ENCODE measurements at places on chromosomes 11 and 22.

DNA sequence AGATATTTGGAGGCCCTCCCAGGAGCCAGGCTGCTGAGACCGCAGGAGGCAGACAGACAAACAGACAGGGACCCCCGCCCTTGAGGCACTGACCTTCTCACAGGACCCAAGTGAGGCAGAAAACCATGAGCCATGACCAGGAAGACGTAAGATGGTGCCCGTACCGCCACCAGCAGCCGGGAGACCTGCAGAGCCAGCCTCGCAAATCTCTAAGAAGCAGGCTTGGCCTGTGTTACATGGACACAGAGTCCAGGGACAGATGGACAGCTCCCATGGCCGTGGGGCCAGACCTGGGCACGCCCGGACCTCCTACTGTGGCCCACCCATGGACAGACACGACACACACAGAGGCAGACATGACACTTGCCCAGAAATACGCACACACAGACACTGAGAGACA, 30.7 kb upstream of the TOLLIP start:
- H3K27ac ChIP-seq: no peak overlapping the region
- H3K27me3 ChIP-seq: no peaks in the 10 kb centered on the region
- H3K4me3 ChIP-seq: no peak overlapping the region
- peaks cover 10% of the 10 kb centered on the region for H3K4me1 ChIP-seq
- no peaks in the 10 kb centered on the region for H3K36me3 ChIP-seq
- peak; percentile 9 for DNase-seq

- DNase-seq: no peak
- H3K4me3 ChIP-seq: no peak overlapping the region
- H3K27ac ChIP-seq: no peak overlapping the region
- H3K36me3 ChIP-seq: no peaks in the 10 kb centered on the region
- no peaks in the 10 kb centered on the region for H3K4me1 ChIP-seq
Measured at GRCh38 chr11:125935056-125935455, 10.8 kb upstream of the VSIG10L2 start.

GRCh38 chr11:126317432-126317755, 13.5 kb downstream of the DCPS start:
- no peak overlapping the region for H3K4me3 ChIP-seq
- no peaks in the 10 kb centered on the region for H3K36me3 ChIP-seq
- H3K4me1 ChIP-seq: peaks cover 3% of the 10 kb centered on the region
- peak overlapping the region; percentile 60 for H3K27ac ChIP-seq
- no peaks in the 10 kb centered on the region for H3K27me3 ChIP-seq

DNA sequence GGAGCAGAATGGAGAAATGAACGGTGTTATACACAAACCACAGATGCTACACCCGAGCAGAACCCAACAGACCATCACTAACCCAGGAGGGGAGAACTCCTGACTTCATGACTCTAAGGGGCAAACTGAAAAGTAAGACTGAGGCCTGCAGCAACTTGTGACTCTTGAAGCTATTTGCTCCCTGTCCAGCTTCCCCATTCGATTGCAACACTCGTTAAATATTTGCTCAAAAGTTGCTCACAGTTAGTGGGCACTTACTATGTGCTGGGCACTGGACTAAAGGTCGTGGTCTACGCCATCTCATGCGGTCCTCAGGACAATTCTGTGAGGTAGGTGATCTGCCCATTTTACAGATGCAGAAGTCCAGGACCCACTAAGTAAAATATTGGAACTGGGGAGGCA, 9.5 kb upstream of the ADA2 start:
- H3K36me3 ChIP-seq: no peaks in the 10 kb centered on the region
- no peak overlapping the region for H3K27ac ChIP-seq
- H3K4me3 ChIP-seq: no peak overlapping the region
- no peaks in the 10 kb centered on the region for H3K27me3 ChIP-seq
- H3K4me1 ChIP-seq: no peaks in the 10 kb centered on the region

DNA sequence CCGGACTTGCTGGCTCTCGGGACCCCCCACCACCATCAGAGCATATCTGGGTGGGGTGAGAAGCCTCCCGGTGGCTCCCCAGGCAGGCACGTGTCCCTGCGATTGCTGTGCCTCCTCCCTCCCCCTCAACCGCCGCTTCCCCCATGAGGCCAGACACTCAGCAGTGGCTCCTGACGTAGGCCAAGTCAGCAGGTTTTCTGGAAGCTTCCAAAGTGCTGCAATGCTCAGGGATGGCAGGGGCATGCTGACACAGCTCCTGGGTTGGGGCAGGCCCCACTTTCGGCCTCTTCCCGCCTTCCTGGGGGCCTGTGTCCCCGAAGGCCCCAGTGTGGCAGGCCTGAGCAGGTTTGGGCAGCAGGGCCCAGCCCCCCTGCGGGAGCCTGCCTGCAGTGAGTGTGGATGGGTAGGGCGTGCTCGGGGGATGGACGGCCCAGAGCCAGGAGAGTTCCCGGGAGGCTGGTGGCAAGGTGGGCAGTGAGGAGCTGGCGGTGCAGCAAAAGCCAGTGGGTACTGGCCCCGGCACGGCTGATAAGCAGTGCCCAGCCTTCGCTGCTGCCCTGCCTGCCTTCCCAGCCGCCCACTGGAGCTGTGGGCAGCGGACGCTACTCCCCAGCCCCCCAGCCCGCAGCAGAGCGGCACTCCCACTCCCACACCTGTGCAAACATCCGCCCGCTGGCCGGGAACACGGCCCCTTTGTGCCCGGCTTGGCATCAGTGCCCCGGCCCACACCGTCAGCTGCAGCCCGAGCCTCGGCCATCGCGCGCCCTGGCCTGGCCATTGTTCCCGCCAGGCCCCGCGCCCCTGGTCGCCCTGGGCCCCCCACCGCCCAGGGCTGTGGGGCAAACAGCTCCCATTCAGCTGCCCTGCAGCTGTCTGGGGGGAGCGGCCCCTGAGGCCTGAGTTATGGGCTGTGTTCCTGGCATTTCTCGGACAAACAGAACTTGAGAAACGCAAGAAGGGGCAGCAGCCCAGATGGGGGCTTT, 125.0 kb downstream of the KCNQ1OT1 start:
- DNase-seq: peak; percentile 44
- no peaks in the 10 kb centered on the region for H3K27me3 ChIP-seq
- H3K27ac ChIP-seq: no peak overlapping the region
- H3K4me1 ChIP-seq: peaks cover 9% of the 10 kb centered on the region

DNA sequence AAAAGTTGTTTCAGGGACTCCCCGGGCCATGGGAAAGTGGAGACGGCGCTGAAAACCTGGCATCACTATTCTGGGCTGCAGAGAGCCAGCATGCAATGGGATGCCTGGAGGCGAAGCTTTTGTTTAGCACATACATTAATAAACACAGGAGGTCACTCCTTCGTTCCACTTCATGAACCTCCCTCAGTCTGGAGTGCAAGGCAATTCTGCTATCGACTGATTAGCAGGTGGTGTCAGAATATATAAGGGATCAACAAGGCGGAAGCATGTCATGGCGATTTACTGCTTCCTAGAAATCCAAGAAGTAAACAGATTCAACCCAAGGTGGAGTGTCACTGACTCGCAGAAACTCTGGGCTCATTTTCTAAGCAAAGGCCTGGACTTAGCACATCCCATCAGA, 45.4 kb upstream of the MN1 start:
- no peak overlapping the region for H3K4me3 ChIP-seq
- DNase-seq: no peak
- H3K36me3 ChIP-seq: no peaks in the 10 kb centered on the region
- H3K27me3 ChIP-seq: no peaks in the 10 kb centered on the region

DNA sequence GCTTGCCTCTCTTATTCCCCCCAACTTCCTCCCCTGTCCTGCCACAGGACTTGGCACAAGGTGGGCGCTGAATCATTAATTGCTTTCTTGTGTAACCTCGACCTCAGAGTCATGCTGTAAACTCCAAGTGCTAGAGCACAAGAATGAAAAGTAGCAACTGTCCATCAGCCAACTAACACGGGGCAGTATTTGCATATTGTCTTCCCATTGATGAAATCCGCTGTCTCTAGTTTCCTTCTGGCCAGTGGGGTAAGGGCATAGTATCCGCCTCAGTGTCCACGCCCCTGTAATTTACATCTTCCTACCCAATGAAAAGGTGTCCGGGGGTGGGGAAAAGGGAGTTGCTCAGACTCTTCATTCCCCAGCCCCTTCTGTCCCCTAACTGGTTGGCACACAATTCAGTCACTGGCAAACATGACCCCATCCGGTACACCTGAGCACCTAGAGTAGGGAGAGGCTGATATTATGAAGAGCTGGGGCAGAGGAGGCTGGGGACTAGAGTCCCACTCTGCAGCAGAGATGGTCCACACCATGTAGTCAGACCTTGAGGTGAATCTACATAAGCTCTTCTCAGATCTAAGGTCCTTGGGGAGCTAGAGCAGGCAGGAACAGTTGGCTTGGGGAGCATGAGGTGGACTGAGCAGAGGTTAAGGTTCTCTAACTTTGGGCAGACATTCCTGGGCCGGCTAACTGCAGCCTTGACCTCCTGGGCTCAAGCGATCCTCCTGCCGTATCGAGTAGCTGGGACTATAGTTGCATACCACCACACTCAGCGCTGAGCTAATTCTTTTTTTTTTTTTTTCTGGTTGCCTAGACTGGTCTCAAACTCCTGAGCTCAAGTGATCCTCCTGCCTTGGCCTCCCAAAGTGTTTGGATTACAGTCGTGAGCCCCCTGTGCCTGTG, 6.8 kb upstream of the GGA1 start:
- peak overlapping the region; percentile 64 for H3K27ac ChIP-seq
- peak; percentile 80 for DNase-seq
- H3K36me3 ChIP-seq: no peaks in the 10 kb centered on the region
- H3K4me3 ChIP-seq: no peak overlapping the region

- DNase-seq: no peak
- H3K27me3 ChIP-seq: no peaks in the 10 kb centered on the region
- H3K27ac ChIP-seq: no peak overlapping the region
- H3K4me1 ChIP-seq: no peaks in the 10 kb centered on the region
Measured at GRCh38 chr11:41659985-41660384, 200.5 kb upstream of the LRRC4C start.

GRCh38 chr11:128809128-128809527, 58.0 kb downstream of the KCNJ1 start:
- no peak for DNase-seq
- H3K4me3 ChIP-seq: no peak overlapping the region
- no peaks in the 10 kb centered on the region for H3K27me3 ChIP-seq
- H3K27ac ChIP-seq: no peak overlapping the region

GRCh38 chr11:3088806-3089205, 31.6 kb upstream of the CARS1 start:
- peaks cover 6% of the 10 kb centered on the region for H3K4me1 ChIP-seq
- no peaks in the 10 kb centered on the region for H3K27me3 ChIP-seq
- DNase-seq: no peak
- H3K27ac ChIP-seq: no peak overlapping the region
- no peak overlapping the region for H3K4me3 ChIP-seq

- H3K27me3 ChIP-seq: no peaks in the 10 kb centered on the region
- H3K27ac ChIP-seq: no peak overlapping the region
- no peak overlapping the region for H3K4me3 ChIP-seq
- H3K4me1 ChIP-seq: no peaks in the 10 kb centered on the region
- DNase-seq: no peak
- H3K36me3 ChIP-seq: no peaks in the 10 kb centered on the region
Measured at GRCh38 chr11:75891947-75892739, 77.1 kb downstream of the UVRAG start.

DNA sequence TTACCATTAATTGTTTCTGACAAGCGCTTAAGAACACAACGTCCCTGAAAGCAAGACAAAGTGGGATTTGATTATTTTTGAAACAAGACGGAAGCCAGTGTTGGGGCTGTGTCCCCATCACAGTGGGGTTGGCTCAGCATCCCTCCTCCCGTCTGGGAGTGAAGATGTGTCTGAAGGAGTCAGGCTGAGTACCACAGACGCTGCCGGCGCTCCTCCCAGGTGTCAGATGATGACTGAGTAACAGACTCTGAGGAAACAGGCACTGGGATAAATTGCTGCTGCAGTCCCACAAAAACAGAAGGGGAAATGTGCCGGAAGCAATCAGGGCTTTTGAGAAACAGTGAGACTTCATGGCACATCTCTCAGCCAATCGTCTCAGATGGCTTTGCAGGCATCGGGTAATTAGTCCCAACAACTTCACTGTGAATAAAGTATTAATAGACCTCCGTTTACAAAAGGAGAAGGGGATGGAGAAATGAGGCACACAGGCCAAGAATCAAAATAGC, 266.7 kb downstream of the OPCML start:
- no peak overlapping the region for H3K4me3 ChIP-seq
- no peak overlapping the region for H3K27ac ChIP-seq
- DNase-seq: no peak

- no peaks in the 10 kb centered on the region for H3K27me3 ChIP-seq
- H3K4me1 ChIP-seq: no peaks in the 10 kb centered on the region
- no peak for DNase-seq
- no peak overlapping the region for H3K27ac ChIP-seq
- no peaks in the 10 kb centered on the region for H3K36me3 ChIP-seq
Measured at GRCh38 chr22:37239336-37240239, 4.5 kb downstream of the RAC2 start.

DNA sequence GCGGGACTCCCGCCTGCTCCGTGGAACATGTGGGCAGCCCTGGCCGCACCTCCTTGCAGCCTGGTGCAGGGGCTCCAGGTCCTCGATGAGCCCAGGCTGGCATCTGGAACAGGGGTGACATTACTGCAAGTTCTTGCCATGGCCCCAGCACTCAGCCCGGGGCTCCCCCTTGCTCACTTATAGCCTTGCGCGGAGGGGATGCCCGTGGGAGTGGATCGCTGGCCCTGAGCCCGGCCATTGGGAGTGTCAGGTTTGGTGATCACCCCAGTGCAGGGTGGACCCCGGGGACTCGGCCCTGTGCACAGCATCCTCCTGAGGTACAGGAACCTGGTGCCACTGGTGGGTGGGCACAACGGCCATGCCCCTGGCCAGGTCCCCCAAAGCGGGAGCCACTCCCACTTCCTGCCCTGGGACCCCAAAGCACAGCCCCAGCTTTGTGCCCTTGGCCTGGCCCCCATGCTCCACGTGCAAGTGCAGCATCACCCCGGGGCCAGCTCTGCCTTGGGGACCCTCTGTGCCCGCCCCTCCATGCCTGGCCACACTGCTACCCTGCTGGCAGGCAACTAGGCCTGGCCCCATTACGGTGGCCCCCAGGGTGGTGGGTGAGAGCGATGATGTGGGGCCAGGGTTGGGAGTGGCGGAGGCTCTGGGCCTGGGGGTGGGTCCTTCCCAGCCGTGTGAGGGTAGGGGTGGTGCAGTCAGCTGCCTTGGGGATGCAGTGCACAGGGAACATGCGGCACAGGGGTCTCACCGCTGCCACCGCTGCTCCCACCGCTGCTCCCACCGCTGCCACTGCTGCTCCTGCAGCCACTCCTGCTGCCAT, 439.8 kb downstream of the TBC1D22A start:
- no peaks in the 10 kb centered on the region for H3K4me1 ChIP-seq
- no peak overlapping the region for H3K4me3 ChIP-seq
- H3K27ac ChIP-seq: no peak overlapping the region
- no peaks in the 10 kb centered on the region for H3K27me3 ChIP-seq

- no peaks in the 10 kb centered on the region for H3K36me3 ChIP-seq
- no peaks in the 10 kb centered on the region for H3K4me1 ChIP-seq
- no peak for DNase-seq
- H3K27me3 ChIP-seq: no peaks in the 10 kb centered on the region
Measured at GRCh38 chr11:126082251-126083109, 19.8 kb upstream of the CDON start.

GRCh38 chr11:69386594-69387408, 92.8 kb downstream of the MYEOV start:
- no peak for DNase-seq
- H3K4me3 ChIP-seq: no peak overlapping the region
- H3K36me3 ChIP-seq: no peaks in the 10 kb centered on the region
- H3K27ac ChIP-seq: no peak overlapping the region
- H3K4me1 ChIP-seq: no peaks in the 10 kb centered on the region

- peak; percentile 83 for DNase-seq
- no peaks in the 10 kb centered on the region for H3K36me3 ChIP-seq
- no peak overlapping the region for H3K27ac ChIP-seq
- peaks cover 4% of the 10 kb centered on the region for H3K4me1 ChIP-seq
- no peaks in the 10 kb centered on the region for H3K27me3 ChIP-seq
Measured at GRCh38 chr11:57514538-57515331, 767 bp downstream of the SLC43A1 start.

Measured in colonic mucosa (tissue), 4 donors.